Tibial nerve (tissue), 4 donors: ENCODE measurements at places on chromosomes 6 and 20. TPM values are rescaled to one million over a fixed set of nuclear protein-coding genes. Genes with fewer than 3 reads are reported as not detected.

- H3K4me1 ChIP-seq, result no peaks in the 10 kb centered on the region
- peaks cover 22% of the 10 kb centered on the region for H3K27me3 ChIP-seq
- no peak overlapping the region for H3K4me3 ChIP-seq
- no peak for DNase-seq
- no peaks in the 10 kb centered on the region for H3K36me3 ChIP-seq
Observed at GRCh38 chr20:57570920-57571319, 10.0 kb downstream of the PCK1 start.

GRCh38 chr6:109381061-109381746 lies 1.1 kb downstream of the CD164 start:
- no peaks in the 10 kb centered on the region for H3K36me3 ChIP-seq
- peak overlapping the region; percentile 100 for H3K27ac ChIP-seq
- DNase-seq, result no peak
- peak overlapping the region; percentile 98 for H3K4me3 ChIP-seq
- no peaks in the 10 kb centered on the region for H3K27me3 ChIP-seq
- peaks cover 15% of the 10 kb centered on the region for H3K4me1 ChIP-seq

GPR6 gene
- not detected for total RNA-seq

DNA sequence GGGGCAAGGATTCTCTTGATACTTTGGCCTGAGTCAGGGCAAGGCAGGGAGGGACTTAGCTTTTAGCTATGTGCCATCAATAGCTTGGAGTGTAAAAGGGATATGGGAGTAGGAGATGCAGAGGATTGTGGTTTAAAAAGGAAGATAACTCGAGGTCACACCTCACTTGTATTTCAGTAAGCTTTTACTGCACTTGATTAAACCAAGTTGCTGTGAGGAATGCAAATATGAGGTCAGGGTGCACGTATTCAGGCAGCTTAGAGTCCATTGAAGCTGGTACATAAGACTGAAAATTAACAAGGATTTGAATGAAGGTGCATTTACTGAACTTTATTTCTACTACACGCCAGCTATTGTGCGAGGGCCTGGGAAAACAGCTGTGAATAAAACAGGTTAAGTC lies 32.1 kb downstream of the DSTN start:
- no peak overlapping the region for H3K4me3 ChIP-seq
- H3K27me3 ChIP-seq, result no peaks in the 10 kb centered on the region
- peaks cover 31% of the 10 kb centered on the region for H3K36me3 ChIP-seq
- no peak overlapping the region for H3K27ac ChIP-seq
- H3K4me1 ChIP-seq, result no peaks in the 10 kb centered on the region

AGER gene
- total RNA-seq, result 12.7 TPM

- no peak overlapping the region for H3K4me3 ChIP-seq
- H3K36me3 ChIP-seq, result no peaks in the 10 kb centered on the region
- no peaks in the 10 kb centered on the region for H3K27me3 ChIP-seq
- H3K27ac ChIP-seq, result no peak overlapping the region
- no peaks in the 10 kb centered on the region for H3K4me1 ChIP-seq
- DNase-seq, result no peak
Observed at GRCh38 chr20:52217689-52218395, 26.3 kb upstream of the ZFP64 start.

DNA sequence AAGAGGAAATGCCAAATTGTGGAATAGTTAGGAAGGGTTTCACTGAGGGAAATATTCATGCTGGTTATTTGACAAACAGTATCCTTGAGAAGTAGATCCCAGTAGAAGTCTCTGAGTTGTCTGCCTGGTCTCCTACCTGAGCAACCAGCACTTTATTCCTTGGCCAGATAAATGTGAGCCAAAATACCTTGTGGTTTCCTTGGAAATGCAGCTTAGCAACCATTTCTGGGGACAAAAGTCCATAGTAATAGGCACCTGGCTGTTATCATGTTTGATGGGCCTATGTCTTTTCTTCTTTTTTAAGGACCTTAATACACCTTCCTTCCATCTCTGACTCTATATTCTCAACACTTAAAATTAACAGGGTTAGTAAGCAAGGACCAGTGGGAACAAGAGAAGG lies 217.1 kb upstream of the MARCKS start:
- H3K4me1 ChIP-seq, result no peaks in the 10 kb centered on the region
- H3K27me3 ChIP-seq, result no peaks in the 10 kb centered on the region
- H3K36me3 ChIP-seq, result no peaks in the 10 kb centered on the region
- H3K4me3 ChIP-seq, result no peak overlapping the region
- no peak for DNase-seq
